Stromal cell of bone marrow (primary cell): ENCODE measurements at places on chromosomes 4 and X.

GRCh38 chrX:11787564-11787963 lies 29.5 kb downstream of the MSL3 start:
- DNase-seq: peak; percentile 11

GRCh38 chr4:2300431-2301224 lies 38.7 kb upstream of the MXD4 start:
- no peak for DNase-seq

DNA sequence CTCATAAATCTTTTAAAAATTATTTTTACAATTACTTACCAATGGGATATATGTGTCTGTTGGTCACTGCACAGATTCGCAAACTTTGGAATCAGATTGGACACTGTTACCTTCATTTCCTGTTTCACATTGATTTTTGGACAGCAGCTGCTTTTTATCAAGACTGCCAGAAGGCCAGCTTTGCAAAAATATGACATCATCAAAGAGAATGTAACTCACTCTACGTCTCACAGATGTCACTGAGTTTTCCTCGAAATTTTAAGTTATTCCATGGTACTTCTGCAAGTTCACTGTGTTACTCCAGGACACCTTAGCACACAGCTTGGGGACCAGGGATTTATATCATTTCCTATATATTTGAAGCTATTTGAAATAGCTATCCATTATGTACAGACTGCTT lies 31.8 kb upstream of the MAGEB2 start:
- DNase-seq: no peak

GRCh38 chr4:161364681-161365080 lies 799.1 kb downstream of the FSTL5 start:
- no peak for DNase-seq

DNA sequence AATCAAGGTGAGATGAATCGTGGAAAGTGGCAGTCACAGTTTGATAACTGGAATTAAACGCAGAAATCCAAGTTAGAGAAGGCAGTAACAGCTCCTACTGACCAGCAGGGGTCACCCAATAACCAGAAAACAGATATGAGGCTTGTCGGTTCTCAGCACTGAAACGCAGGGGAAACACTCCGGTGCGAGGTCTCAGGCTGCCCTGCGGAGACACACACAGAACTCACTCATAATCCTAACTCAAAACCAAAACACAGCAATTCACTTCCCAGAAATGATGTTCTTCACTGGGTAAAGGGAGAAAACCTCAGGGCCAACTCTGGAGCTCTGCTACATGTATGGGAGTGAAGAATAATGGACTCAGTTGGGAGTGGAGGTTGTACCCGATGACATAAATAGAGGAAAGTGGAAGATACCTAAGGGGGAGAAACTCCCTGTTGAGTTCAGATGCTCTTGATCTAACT lies 384.4 kb downstream of the RAPGEF2 start:
- peak; percentile 60 for DNase-seq

DNA sequence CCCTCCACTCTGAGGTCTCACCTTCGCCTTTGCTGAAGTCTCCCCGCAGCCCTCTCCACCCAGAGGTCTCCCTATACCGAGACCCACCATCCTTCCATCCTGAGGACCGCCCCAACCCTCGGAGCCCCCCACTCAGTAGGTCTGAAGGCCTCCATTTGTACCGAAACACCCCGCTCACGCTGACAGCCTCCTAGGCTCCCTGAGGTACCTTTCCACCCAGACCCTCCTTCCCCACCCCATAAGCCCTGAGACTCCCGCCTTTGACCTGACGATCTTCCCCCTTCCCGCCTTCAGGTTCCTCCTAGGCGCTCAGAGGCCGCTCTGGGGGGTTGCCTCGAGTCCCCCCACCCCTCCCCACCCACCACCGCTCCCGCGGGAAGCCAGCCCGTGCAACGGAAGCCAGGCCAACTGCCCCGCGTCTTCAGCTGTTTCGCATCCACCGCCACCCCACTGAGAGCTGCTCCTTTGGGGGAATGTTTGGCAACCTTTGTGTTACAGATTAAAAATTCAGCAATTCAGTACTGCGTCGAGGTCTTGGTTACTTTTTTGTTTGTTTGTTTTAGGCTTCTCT lies 5.0 kb downstream of the SOD3 start:
- no peak for DNase-seq

GRCh38 chr4:76087007-76087769 lies 12.7 kb downstream of the ART3 start:
- DNase-seq: peak; percentile 42

GRCh38 chrX:129235903-129236302 lies 287.4 kb downstream of the SMARCA1 start:
- no peak for DNase-seq

DNA sequence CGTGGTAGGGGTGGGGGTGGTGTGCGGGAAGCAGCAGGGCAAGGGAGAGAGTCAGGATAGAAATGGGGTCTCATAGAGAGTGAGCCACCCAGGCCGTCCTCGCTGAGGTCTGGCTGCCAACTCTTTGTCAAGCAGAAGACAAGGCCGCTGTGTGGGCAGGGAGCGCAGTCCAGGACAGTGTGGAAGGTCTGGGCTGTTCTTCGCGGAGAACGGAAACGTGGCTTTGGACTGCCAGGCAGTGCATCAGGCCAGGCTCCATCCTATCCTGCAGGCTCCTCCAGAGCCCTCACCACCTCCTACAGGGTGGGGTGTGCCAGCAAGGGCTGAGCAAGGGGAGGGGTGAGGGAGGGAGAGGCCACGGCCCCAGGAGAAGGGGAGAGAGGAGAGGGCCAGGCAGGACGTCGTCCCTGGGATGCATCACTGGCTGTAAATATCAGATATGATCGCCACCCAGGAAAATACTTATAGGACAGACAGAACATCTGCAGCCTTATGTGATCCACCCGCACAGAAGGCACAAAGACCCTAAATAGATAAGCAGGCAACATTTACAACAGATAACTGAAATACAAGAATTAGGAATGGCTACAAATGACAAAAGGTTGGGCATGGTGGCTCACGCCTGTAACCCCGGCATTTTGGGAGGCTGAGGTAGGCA lies 85.3 kb downstream of the ABLIM2 start:
- no peak for DNase-seq

DNA sequence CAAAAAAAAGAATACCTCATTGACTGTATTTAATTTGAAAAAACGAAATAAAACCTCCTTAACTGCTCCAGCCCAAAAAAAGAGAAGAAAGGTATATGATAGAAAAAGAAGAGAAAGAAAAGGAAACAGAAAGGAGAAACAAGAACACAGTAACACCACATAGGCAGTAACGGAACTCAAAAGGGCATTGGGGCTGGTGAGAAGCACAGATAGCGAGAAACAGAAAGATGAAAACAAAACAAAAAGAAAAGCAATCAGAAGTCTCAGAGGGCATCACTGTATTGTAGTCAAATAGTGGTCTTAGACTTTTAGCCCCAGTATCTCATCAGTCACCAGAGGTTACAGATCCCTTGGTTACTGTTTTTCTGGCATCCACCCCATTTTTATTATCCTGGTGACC lies 88.6 kb downstream of the NFKB1 start:
- no peak for DNase-seq

DNA sequence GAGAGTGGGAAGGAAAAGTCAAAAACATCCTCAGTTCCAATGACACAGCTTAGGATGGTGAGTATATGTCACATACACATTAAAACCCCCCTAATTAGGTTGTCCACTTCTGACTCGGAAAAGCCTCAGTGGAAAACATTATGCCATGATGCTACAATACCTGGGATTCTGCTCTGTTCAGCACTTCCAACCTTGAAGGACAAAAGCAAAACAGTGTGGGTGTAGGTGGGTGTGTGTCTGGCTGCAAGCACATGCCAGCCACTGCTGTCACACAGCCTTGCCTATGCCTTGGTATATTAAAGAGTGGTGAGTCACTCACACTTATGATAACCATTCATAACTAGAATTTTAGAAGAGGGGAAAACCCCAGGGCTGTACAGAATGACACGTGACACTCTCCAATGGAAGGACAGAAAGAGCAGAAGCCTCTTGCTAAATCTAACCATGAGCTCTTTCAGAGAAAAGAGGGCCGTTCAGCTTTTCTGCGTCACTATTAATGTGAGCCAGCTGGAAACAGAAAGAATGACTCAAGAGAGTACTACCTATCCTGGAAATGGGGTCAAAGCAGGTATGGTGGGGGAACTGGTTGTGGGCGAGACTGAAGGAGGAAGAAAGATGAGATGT lies 159.6 kb downstream of the TET2 start:
- DNase-seq: no peak

DNA sequence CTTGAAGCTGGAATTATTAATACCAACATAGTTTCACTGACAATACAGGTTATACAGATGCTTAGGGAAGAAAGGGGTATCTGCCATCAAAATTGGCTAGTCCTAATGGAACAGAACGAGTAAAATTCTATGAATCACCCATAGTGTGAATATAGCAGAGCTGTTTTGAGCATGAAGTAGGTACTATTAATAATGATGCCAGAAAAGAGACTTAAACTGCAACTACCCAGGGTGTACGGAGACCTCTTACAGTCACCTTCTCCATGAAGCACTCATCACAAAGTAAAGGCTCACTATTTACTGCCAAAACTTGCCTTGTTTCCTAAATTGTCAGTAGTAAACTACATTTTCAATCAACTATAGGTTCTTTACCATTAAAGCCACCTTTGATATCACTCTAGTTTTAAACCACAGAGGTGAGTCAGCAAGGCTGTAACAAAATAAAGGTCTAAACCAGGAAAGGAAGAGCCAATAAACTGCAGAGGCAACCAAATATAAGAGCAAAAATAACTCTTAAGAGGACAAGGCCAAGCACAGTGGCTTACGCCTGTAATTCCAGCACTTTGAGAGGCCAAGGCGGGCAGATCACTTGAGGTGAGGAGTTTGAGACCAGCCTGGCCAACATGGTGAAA lies 114.4 kb downstream of the FRYL start:
- DNase-seq: no peak

- no peak for DNase-seq
Measured at GRCh38 chrX:110276778-110277177, 41.1 kb downstream of the AMMECR1 start.

DNA sequence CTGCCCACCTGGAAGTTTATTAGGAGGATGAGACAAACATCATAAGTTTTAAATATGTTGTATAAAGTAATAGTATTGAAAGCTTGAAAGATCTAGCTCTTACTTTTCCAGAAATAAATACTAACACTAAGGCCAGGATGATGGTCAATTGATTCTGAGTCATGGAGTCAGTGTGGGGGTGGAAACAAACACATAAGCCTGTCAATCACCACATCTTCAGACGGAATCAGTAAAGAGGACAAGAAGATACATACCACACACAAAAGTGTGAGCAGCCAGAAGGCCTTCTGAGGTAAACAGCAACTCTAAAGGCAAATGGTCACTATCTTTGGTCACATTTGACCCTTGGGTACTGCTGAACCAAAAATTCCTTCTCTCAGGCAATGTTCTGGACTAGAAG lies 365.0 kb upstream of the RASGEF1B start:
- DNase-seq: no peak

DNA sequence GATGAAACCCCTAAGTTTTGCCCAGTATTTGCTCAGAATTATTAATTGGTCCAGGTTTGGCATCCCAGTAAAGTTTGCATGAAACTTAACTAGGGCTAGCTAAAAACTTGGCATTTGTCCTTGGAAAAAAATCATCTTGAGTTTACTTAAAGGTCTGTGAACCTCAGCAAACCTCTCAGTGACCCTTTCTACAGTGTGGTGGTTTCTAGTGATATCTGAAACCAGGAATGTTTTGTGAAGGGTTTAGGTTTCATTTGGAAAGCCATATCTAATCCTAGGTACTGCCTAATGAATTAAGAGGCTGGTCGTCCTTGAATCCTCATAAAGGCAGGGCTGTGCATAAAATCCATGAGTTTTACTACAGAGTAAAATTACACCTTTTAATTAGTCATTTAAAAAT lies 218.5 kb upstream of the ANKRD50 start:
- DNase-seq: peak; percentile 51
